Osteoblast (primary cell): ENCODE measurements at places on chromosomes 4 and X. TPM values are rescaled to one million over a fixed set of nuclear protein-coding genes. Genes with fewer than 3 reads are reported as not detected.
A peak's percentile ranks its signal among the peaks of the same experiment; 100 is the strongest.

Gene HHIP
- 0.59 and 0.72 TPM in 2 replicates for total RNA-seq

Gene ZNF41
- total RNA-seq: 9.0 and 9.1 TPM in 2 replicates

GRCh38 chr4:76307660-76308014 lies 1.1 kb downstream of the STBD1 start:
- DNase-seq: no peak

GRCh38 chr4:6390356-6390755 lies 82.1 kb downstream of the PPP2R2C start:
- DNase-seq: peak; percentile 23

- no peak for DNase-seq
These were observed 143.4 kb downstream of the TRIML1 start for GRCh38 chr4:188282471-188283232.

DNA sequence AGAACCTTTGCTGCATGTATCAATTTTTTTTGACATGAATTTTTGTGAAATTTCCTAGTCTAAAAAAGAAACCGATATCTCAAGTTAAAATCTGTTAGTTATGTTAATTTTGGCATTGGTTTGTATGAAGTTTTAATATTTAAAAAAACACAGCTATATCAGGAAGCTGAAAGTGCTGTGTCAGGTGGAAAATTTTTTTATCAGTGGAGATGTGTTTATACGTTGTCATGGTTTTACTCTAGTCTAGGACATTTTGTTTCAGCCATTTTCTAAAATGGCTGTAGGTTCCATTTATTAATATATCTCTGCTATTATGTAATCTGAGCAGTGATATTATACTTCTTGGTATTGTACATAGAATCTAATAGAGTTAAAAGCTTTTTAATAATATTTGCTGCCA lies 34.2 kb downstream of the OCRL start:
- no peak for DNase-seq

GRCh38 chrX:130523460-130524394 lies 121.9 kb downstream of the RBMX2 start:
- no peak for DNase-seq

DNA sequence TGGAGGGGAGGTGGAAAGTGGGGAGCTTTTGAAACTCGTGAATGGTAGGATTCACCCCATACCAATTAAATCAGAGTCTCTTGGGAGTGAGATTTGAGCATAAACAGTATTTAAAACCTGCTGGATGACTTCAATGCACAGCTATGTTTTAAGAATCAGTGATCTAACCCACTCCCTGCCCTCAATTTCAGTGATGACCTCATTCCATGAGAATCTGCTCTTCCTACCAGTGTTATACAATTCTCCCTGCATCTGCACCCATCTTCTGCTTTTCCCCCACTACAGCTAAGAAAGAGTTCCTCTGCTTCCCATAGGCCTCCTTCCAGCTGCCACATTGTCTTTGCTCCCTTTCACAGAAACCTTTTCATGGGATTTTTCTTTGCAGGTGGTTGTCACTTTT lies 18.3 kb upstream of the H2AZ1 start:
- DNase-seq: peak; percentile 86
